ENCODE measurements at places on chromosomes 11 and 22.
A peak's percentile ranks its signal among the peaks of the same experiment; 100 is the strongest.

DNA sequence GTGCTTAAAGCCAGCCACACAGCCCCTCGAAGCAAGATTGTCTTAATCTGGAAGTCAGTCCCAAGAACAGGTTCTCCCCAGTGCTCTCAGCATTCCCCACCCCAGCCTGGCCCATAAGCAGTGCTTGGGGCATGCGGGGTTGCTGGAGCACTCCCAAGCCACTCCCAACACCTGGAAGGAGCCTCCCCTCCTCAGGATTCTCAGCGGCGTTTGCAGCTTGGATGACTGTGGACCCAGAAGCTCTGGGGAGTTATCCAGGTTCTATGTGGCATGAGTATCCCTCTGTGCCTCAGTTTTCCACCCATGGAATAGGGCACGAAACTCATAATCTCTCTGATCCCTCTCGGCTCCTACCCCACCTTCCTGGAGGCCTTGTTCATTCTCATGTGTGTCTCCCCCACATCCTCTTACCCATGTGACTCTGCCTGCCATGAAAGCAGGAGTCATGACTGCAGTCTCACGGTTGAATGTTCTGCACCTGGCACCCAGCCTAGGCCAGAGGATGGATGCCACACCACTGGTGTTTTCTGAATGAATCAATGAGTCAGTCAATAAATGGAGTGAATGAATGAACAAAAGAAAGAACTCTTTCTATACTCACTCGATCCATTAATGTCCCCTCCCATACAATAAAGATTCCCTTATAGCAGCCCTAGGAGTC is 33.4 kb upstream of the WNT7B start:
- no peak for DNase-seq

- no peak for DNase-seq
These were observed 143.1 kb upstream of the DDI1 start for GRCh38 chr11:103893371-103893770.

- DNase-seq: no peak
These were observed 17.0 kb downstream of the YDJC start for GRCh38 chr22:21612858-21613257.

GRCh38 chr22:47112994-47113852 is 350.8 kb downstream of the TBC1D22A start:
- no peak for DNase-seq

DNA sequence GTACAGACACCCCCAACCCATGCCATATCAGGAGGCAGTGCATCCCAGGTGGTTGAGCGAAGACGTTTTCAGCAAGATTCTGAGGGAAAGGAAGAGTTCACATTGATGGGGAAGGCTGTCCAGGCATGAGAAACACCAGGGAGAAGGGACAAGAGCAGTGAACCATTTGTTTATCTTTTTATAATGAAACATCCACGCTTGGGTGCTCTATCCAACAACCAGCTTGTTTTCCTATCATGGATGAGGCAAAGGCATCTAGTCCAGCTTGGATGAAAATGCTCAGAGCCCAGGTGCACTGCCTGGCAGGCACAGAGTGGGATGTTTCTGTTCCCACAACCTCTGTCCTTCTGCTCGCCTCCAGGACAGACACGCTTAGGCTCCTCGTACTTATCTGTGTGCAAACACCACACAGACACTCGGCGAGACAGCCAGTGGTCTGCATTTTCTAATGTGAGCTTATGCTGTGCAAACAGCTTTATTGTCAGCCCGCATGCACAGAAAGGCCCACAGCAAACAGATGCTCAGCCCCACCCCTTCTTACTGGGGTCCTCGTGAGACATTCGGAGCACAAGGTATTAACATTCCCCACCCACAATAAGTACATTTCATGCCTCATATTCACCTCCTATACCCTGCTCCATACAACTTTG is 45.4 kb upstream of the NTM start:
- no peak for DNase-seq

DNA sequence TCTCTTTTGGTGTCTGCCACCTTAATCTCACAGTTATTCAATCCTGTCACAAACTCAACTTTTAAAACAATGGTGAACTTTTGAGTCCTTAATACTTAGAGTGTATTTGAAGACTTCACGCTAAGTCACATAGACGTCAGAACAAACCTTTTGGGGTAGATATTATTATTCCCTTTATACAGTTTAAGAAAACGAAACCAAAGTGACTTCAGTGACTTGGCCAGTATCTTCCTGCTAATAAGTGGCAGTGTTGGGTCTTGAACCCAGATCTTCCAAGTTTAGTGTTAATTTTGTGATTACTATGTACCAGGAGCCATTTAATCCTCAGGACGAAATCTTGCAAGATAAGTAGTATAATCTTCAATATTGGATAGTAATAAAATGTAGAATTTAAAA is 691 bp downstream of the CEP295 start:
- DNase-seq: no peak

DNA sequence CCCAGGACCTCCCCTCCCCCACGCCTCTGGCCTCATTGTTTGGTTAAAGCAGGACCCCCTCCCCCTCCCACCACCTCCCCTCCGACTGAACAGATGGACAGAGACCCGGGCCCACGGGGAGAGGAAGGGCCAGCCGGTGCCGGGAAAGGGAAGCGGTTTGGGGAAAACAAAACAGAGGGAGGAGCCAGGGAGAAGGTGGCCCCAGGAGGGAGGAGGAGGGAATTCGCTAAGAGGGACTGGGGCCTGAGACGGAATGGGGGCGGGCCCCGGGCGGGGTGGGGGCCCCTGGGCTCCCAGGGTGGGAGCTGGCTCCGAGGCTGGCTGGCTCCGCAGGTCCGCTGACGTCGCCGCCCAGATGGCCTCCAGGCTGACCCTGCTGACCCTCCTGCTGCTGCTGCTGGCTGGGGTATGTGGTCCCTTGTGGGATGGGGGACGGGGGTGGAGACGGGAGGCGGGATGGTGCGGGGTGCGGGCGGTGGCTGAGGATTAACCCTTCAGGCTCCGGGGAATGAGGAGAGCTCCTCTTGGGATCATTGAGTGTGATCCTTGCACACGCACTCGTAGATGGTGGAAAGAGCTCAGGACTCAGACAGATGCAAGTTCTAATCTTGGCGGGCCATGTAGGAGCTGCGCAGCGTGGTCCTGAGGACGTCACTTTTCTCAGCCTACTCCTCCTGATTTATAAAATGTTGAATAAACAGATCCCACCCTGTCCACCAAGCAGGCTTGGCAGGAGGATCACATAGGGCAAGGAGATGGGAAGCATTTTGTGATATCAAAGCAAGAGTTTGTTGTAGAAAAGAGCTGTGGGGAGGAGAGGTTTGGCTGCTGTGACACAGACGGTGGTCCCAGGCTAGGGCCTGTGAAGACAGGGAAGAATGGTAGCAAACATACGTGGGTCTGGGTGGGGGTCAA is 688 bp downstream of the SERPING1 start:
- DNase-seq: no peak

DNA sequence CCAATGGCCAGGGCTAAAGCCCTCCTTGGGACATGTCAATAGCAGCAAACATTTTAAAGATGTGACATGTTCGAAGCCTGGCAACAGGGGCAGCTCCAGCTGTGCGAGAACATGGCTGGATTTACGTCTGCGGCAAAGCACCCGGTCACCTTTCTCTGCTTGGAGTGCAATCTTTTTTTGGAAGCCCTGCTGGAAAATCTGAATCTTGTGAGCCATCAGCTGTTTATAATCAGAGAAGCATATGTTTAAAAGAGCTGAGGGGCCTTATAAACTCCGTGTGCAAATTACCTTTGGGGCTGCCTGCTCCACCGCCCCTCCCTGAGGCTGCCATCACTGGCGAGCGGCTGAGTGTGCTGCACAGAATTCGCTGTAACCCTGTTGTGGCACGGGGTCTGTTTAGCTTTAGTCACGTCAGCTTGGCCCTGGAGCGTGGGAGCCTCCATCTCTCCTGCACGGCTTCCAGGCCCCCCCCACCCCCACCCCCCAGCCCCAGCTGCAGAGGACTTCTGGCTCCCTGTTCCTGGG is 9.0 kb upstream of the KCNQ1OT1 start:
- DNase-seq: no peak

- peak; percentile 14 for DNase-seq
These were observed 57.8 kb upstream of the ALDH3B2 start for GRCh38 chr11:67732045-67732787.

GRCh38 chr11:35347173-35347878 is 72.0 kb downstream of the SLC1A2 start:
- no peak for DNase-seq

- DNase-seq: no peak
These were observed 85.2 kb upstream of the ARHGAP20 start for GRCh38 chr11:110797453-110797852.

- no peak for DNase-seq
These were observed 58.0 kb downstream of the MCM5 start for GRCh38 chr22:35457729-35458546.

GRCh38 chr11:115145324-115145723 is 358.9 kb downstream of the CADM1 start:
- no peak for DNase-seq

DNA sequence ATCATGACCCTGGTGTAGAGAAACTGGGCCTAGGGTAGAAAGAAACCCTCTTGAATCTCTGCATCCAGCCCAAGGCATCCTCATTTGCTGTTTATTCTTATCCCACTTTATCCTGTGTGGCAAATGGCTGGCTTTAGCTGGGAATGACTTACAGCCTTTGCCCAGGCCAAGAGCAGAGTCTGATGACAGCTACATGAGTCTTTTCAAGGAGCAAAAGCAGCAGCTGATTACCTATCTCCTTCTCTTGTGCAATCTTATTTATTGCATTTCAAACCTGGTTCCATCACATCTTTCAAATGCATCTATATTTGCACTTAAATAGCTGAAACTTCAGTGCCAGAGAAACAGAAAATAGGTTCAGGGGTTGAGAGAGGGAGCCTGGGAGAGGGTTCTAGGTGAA is 26.1 kb downstream of the SYT13 start:
- no peak for DNase-seq

DNA sequence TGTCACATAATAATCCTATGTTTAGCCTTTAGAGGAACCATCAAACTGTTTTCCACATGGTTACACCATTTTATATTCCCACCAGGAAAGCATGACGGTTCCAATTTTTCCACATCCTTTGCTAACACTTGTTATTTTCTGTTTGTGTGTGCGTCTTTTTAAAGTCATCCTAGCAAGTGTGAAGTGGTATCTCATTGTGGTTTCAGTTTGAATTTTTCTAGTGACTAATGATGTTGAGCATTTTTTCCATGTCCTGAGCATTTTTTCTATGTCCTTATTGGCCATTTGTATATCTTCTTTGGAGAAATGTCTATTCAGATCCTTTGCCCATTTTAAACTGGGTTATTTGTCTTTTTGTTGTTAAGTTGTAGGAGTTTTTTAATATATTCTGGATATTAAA is 53.7 kb upstream of the DEPDC7 start:
- no peak for DNase-seq

- no peak for DNase-seq
These were observed 14.9 kb downstream of the CLMP start for GRCh38 chr11:123180166-123180565.

DNA sequence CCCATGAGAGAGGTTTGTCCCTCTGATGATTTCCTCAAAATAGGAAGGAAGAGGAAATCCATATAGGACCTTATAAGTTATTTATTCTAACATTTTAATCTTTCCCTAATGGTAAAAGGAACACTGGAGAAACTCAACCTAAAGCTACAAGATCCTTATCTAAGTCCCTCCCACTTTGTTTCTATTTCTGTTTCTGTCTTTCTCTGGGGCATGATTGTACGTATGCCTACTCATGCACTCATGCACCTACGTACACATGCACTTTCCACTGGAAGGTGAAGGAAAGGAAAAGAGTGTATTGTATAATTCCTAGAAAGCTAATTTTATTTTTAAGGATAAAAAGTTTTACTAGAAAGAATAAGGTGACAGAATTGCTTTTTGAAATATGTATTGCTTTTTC is 125.0 kb downstream of the RAB38 start:
- no peak for DNase-seq

DNA sequence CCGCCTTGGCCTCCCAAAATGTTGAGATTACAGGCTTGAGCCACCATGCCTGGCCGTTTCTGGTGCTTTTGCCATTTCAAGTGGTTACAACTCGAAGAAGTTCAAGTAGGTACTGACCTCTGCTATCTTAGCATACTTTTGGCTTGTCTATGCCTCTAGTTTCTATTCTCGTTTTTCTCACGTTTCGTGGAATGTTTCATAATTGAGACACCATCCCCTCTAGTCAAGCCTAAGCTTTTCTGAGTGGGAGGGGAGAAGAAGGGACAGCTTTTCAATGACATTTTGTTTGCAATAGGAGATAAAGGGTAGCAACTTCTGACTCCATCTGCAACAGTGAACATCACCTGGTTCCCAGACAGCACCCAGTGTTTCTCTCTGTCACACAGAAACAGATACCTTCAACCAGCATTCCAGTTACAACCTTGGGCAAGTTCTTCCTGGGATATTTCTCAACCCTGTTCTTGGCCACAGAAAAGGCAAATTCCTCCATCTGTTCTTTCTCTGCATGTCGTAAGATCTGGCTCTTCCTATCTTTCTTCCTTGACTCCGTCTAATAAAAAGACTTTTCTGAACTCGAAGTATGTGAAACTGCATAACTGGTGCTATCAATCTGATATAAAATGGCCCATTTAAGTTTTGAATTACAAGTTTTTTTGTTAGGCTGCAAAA is 25.5 kb downstream of the DDI1 start:
- DNase-seq: no peak

GRCh38 chr22:29394931-29395581 is 6.7 kb upstream of the AP1B1 start:
- peak; percentile 43 for DNase-seq

DNA sequence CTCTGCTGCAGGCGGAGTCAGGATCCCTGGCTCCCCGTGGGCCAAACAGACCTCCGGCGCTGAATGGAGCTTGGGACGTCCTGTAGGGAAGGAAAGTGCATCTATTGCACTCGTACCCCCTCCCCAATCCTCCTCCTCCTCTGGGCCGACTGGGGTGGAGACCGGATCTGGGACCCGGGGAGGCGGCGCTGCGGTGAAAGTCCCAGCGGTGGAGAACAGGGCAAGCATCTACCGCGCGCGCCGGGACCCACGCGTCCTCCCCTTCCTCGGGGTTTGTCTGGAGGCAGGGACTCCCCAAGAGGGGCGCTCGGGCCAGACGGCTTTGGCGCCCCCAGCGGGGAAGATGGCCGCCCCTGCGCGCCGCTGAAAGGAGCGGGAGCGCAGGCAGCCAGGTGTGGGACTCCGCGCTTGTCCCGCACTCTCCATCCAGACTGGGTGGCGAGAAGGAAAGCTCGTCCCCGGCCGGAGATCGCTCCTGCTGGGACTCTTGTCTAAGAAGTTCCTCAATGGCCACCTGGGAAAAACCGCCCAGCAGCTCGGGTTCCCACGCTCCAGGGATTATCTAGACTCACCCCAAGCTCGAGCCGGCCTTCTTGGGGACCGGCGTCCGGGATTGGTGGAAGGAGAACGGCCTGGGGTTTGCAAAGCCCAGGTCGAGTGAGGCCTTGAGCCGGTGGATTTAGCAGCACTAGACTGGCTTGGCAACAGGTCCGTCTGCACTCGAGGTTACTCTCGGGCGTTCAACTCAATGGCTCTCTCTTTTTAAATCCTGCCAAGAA is 718 bp downstream of the FADS2 start:
- no peak for DNase-seq

- DNase-seq: no peak
These were observed 161.1 kb downstream of the NAV2 start for GRCh38 chr11:19873730-19874129.

Data from stimulated activated CD4-positive, alpha-beta T cell treated with anti-CD3 and anti-CD28 coated beads, Interleukin-4, amount 100 ng/mL, for 48 hours (primary cell).